ENCODE measurements at places on chromosomes 1 and 21.

DNA sequence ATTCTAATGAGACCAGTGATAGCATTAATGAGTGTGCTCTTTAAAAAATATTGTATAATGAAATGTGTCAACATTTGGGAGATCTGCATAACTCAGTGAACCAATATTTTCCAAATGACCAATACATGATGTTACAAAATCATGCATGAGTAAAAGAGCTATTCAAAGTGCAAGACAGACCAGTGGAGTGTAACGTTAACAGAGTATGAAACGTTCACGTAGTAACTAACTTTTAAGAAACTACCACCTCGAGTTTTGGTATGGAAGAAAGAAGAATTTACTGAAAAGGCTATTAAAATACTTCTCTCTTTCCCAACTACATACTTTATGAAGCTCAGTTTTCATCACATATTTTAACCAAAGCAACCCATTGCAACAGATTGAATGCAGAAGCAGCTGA, 9.6 kb upstream of the SLC6A9 start:
- no peak for DNase-seq

- no peak for DNase-seq
Observed at GRCh38 chr1:51433972-51434510, 85.0 kb downstream of the EPS15 start.

DNA sequence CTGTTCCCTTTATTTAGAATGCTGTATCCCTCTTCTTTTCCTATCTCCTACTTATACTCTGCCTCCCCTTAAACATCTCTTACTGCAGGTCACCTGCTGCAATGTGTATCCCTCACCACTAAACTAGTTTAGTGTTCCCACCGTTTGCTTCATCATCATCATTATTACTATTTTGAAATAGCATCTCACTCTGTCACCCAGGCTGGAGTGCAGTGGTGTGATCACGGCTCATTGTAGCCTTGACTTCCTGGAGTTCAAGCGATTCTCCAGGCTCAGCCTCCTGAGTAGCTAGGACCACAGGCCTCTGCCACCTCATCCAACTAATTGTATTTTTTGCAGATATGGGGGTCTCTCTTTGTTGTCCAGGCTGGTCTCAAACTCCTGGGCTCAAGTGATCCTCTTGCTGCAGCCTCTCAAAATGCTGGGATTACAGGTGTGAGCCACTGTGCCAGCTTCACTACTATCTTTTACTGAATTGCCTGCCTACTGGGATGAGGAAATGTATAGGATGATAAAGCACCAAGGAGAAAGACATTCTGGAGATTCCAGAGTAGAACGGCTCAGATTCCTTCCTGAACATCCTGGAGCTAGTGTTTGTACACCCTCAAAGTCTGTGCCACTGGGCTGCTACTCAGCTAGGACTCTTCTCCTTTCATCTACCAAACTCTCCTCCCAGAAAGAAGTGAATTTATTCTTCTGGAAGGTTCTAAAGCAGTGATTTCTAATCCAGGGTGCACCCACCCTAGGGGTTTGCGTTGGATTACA, 8.6 kb upstream of the IFNAR1 start:
- no peak for DNase-seq

DNA sequence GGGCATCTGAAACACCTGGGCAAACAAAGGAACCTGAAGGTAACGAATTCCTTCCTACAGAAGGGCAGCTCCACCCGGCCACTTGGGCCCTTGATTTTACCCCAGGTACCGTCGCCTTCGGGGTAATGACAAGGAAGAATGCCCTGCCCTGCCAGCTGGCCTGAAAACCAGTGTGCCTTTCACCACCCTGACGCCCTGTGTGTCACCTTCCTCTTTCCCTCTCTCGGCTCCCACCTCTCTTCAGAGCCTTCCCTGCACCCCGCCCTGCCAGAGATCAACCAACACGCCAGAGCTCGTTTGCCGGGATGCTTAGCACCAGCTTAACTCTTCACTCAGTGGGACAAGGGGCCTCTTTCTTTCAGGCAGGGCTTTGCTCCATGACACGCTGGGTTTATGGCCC, 86.0 kb downstream of the SIM2 start:
- DNase-seq, result no peak

DNA sequence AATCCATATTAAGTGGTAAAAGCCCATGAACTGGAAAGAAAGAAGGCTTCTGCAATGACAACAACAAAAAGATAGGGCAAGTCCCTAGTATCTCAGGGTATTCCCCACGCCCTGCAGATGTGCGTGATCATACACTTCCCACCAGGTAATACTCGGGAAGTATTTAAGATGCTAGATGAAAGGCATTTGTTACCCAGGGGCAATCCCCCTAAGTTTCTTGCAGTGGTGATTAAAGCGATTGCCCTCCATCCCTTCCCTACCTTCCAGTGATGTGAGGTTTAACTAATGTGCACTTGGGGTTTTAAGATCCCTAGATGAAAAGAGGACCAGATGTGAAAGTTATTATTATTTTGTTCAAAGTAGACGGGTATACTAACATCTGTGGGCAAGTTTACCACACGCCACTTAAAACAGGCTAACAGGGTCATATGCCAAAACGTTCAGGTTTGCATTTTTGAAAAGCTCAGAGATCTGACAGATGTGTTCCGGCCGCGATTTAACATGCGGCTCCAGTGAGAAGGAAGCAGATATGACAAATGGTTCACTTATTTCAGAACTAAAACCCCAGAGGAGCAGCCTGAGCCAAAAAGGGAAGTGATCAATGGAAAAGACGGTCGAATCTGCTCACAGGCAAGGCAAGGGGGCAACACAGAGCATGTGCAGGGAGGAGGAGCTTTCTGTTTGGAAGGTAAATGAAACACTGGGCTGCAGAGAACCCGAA, 17.4 kb downstream of the TIAM1 start:
- peak; percentile 33 for DNase-seq

DNA sequence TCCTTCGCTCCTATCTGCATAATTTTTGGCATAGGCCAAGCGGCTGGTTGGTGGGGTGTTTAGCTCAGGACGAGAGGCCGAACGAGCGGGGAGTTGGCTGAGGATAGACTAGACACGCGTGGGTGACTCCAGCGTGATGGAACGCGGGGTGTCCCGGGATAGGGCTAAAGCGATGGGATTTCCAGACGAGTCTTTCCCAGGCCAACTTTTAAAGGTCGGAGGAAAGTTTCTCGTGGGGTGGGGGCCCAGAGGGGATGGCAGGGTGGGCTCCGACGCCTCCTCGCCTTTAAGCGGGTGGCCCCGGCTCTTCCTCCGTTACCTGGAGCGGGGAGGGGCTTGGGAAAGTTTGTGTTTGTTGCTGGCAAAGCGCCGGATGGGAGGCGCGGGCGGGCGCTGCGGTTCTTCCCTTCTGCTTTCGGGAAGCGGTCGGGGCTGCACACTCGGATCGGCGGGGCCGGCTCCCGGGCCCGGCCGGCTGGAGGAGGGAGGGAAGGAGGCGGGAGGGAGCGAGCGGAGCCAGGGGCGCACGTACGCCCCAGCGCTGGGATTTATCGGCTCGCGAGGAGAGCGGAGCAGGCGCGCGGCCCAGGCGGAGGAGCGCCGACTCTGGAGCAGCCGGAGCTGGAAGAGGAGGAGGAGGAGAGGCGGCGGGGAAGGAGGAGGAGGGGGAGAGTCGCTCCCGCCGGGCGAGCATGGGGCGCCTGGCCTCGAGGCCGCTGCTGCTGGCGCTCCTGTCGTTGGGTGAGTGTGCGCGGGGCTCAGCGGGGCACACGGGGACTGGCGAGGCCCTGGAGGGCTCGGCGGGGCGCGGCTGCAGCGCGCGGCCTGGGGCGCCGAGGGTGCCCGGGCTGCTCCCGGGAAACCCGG, at the start of gene PTGFRN:
TSS of gene PTGFRN (plus strand) at position 405 of the 867 bp plus-strand sequence. CDS start at position 693, 288 bp downstream.
- DNase-seq, result no peak

DNA sequence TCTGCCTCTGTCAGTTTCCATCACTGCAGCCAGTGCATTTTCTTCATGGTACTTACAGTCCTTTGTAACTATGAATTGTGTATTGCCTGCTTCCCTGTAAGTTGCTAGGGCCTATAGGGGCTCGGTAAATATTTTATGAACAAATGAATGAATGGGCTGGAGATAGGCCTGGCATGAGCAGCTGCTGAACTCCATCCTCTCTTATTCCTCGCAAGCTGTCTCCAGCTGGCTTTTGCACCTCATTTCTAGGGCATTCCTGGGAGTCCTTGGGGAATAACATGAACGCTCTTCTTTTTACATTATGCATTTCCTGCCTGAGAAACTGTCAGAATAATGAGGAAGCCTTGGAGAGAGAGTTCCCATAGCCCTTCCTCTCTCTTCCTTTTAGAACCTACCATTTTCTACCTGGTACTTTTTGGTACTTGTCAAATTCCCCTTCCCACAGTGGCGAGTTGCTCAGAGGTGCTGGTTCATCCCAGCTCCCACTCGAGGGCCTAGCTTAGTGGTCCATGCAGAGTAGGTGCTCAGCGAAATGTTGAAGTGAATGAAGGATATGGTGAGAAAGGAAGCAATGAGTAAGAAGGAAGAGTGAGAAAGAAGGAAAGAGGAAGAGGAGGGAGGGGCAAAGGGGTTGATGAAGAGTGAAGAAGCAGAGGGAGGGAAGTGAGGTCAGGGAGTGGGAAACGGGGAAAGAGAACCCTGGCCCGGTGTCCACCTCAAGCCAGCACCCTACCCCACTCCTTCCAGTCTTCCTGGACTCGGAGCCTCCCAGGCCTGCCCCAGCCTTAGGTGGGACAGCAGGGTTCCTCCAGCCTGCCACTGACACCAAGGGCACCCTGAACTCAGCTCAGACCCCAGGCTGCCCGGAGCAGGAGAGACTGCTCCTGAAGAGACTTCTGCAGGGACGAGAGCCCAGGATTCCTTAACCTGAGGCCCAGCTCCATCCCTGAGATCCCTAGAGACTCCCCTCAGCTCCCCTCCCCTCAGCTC, 29.6 kb downstream of the KCNC4 start:
- DNase-seq, result no peak

- no peak for DNase-seq
Observed at GRCh38 chr1:28111157-28111556, 22.7 kb upstream of the EYA3 start.

DNA sequence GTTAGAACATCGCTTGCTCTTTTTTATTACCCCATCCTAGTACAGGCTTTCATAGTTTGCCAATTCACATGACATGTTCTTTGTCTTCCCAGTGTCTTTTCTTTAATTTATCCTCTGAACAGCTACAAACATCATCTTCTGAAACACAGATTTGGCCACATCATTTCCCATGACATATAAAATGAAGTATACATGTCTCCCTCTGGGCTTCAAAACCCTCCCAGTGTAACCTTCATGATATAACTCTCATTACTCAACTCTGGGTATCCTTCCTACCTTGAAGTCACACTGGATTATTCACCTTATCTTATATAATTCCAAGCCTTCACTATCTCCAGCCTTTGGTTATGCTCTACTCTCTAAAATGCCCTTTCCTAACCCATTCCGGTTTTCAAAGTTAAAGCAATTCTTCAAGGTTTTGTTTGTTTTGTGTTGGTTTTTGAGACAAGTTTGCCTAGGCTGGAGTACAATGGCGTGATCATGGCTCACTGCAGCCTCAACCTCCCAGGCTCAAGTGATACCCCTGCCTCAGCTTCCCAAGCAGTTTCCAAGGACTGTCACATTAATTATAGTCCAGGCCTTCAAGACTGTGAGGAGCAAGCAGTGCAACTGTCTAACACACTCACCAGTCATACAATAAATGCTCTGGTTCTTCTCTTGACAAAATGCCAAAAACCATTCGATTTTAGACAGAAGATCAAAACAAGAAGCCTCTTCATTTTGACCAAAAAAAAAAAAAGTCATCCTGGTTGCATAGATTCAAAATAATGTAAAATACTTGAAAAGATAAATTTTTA, 5.8 kb downstream of the RGS1 start:
- DNase-seq, result no peak

GRCh38 chr21:26782747-26783146, 62.5 kb downstream of the ADAMTS1 start:
- no peak for DNase-seq

DNA sequence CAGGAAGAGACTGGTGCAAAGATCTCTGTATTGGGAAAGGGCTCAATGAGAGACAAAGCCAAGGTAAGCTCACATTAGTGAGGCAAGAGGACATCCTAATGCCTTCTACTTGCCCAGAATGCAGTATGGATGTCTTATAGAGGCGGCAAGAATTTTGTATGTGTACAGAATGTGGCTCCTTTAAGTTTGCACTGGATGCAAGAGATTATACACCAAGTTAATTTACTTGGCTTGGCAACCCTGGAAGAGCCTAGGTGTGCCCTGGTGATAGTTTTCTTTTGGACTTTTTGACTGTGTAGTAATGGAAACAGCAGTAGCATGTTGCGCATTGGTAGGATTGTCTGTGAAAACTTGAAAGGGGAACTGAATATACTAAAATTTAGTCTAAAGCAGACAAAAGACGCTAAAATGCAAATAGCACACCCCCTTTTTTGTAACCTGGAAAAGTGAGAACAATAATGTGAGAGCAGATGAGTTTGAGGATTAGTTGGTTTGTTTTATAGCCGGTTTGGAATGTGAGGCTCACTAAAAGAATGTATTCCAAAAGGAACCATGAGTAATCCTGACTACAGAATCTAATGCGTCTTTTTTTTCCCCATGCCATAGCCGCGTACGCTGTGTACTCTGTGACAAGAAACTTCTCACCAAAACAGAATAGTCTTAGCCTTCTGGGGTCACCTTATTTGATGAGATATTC, 18.1 kb downstream of the KHDRBS1 start:
- no peak for DNase-seq

DNA sequence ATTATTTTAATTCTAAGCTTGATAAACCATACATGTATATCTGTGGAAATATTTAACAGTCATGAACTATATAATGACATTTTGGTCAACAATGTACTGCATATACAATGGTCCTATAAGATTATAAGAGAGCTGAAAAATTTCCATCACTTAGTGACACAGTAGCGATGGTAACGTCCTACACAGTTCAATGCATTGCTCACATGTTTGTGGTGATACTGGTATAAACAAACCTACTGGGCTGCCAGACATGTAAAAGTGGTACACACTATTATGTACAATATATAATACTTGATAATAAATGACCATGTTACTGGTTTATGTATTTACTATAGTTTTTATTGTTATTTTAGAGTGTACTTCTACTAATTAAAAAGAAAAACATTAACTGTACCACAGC, 841.9 kb downstream of the LTN1 start:
- DNase-seq, result no peak

All from naive thymus-derived CD8-positive, alpha-beta T cell (primary cell).